ENCODE measurements at places on chromosomes 16 and 17.

- DNase-seq = no peak
Measured at GRCh38 chr17:774313-774584, 7.8 kb downstream of the GLOD4 start.

DNA sequence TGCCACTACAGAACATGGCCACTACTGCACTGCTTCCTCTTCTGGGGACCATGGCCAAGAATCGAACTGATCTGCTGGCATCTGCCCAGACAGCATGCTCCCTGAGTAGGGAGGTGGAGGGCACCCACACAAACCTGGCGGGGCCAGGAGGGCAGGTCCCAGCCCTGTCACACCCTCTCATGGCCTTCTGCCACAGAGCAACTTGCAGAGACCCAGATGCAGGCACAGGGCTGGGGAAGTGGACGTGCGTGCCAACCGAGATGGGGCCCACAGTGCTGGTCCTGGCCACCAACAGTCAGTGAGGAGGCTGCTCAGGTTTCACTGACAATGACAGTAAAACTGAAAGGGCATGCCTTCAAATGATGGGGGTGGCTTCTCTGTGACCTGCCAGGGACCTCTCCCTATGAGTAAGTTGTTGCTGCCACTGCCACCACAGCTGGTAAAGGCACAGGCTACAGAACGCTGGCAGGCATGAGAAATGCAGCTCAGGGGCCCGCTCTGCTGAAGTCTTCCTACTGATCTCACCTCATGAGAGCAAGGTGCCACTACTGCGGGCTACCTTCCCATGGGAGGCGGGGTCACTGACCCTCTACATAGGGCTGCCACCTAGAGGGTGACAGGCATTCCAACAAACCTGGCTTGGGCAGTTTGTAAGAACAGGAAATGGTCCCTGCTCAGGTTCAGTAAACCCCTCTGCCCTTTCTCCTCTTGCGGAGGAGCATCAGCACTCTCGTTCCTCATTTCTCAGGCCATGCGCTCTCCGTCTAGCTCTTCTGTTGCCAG is 15.5 kb downstream of the HIC1 start:
- DNase-seq = no peak

GRCh38 chr17:39618246-39618913 is 8.4 kb upstream of the PPP1R1B start:
- no peak for DNase-seq

GRCh38 chr16:10037751-10038150 is 144.5 kb downstream of the GRIN2A start:
- no peak for DNase-seq

DNA sequence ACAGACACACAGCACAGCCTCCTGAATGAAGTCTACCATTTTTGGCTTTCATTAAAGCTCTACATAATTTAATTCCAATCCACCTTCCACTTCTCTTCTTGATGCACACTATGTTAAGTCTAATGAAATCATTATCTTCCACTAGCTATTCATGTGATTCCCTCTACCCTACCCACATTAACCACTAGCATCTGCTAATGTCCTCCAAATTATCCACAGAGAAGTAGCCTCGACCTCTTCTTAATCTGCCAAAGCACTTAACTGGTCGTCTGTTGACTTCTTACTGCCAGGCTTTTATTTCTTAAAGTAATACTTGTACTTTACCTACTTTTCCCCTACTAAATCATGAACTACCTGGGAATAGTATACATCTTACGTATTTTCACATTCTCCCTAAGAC is 91.8 kb downstream of the NCOR1 start:
- no peak for DNase-seq

DNA sequence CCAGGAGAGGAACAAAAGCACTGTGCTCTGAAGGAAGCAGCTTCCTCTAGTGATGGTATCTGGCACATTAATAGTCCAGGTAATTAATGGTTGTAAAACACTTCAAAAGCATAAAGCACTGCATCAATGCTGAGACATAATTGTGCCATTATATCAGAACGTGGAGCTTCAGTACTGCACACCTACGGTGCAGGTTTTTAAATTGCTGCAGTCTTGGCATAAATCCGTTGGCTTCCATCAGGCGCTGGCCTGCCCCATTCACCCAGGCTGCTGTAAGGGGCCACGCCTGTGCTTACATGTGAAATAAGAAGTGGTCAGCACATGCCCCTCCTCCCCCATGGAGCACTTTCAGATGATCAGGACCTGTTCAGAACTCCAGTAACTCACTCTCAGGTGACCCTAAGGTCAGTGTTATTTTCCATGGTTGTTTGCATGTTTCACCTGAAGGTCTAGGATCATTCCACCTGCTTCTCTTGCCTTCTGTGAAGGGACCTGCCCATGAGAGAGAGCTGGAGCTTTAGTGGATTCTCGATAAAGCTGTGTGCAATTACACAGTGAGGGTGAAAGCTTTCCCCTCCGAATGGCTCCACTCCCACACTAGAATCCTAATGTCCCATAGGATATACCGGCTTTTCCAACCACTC is 345.3 kb downstream of the CA10 start:
- no peak for DNase-seq

- no peak for DNase-seq
Measured at GRCh38 chr17:59851439-59852375, 41.0 kb downstream of the TUBD1 start.

GRCh38 chr17:13735444-13735843 is 133.7 kb upstream of the HS3ST3A1 start:
- DNase-seq = no peak
